ENCODE measurements at places on chromosomes 3 and 15.

DNA sequence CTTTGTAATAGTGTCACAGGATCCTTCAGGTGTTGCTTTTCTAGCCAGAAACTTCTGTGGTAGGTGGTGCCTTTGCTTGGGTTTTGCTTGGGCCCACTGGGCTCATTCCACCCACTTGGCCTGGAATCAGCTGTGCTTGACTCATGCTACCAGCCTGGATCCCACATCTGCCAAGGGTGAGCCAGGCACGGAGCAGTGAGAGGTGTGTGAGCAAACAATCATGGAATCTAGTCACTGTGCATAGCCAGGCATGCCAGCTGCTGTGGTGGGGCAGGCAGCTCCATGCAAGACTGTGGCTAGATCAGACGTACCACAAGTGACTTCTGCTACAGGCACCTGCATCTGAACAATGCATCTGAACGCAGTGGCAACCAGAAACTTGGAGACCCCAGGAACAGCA lies 275.9 kb downstream of the UBE2E2 start:
- DNase-seq, result no peak

- DNase-seq, result no peak
Observed at GRCh38 chr15:64455961-64456371, 4.4 kb upstream of the ZNF609 start.

DNA sequence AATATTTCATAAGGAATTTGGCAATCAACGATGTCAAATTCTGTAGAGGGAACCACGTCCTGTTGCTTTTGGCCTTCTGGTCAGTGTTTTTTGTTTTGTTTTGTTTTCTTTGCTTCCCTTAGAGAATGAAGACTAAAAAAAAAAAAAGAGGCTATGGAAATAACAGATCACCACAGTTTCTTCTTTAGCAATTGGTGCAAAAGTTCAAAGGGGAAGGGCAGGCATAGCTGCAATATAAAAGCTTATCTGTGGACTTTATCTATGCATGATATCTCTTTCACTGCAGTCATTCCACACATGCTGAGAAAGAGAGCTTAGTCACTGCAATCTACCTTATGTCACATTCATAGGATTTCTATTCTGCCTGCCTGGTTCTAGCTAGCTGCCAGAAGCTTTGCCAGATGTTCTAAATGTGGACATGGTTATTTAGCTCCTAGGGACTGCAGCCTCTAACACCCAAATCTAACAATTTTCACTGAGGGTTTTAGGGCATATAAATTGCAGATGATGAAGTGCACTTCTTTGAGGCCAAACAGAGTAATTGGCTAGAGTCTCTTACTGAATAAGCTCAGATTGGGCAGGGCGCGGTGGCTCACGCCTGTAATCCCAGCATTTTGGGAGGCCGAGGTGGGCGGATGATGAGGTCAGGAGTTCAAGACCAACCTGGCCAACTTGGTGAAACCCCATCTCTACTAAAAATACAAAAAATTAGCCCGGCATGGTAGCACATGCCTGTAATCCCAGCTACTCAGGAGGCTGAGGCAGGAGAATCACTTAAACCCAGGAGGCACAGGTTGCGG lies 637.2 kb downstream of the NTRK3 start:
- DNase-seq, result peak; percentile 26

DNA sequence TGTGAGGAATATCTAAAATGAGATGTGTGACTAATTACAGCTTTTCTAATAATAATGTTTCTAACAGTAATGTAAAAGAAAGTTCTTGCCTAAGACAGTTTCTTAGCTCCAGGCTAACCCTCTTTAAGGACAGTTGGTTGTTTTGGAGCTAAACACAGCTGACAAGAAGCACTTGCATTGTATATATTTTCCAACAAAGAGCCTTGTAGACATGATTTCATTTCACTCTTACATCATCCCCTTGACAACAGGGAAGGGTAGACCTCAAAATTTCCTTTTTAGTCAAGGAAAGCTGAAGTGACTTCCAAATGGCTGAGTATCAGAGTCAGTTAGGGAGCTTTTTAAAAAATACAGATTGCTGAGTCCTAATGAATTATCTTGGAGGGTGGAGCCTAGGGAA lies 4.1 kb downstream of the ARID3B start:
- no peak for DNase-seq

DNA sequence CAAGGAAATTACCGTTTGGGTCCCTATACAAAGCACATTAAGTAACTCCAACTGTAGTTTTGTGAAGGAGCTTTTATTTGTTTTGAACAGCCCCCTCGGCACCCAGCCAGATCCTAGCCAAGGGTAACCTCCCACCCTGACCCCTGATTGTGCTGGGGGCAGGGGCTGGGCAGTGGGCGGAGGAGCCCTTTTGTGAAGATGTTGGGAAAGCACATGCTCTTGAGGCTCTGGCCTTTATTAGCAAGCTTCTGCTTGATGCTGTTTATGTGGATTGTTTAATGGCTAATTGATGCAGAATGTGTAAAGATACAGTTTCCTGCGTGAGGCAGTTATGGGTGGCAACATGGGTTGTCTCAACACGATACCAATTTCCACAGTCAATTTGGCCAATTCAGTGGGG lies 136.5 kb downstream of the MAP2K5 start:
- DNase-seq, result no peak

DNA sequence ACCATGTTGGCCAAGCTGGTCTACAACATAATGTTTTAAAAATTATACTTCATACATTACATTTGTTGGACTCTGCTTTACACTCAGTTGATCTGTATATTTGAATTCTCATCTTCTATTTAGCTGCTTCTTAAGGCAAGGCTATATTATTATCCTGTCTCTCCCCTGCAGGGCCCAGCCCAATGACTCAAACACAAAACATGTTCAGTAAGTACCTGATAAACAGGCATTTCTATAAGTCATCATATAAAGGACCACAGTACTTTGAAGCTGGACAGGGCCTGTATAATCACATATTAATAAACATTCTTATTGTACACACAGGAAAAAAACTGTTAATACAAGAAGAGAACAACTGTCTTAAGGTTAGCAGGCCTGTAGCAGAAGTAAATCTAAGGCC lies 36.2 kb downstream of the NGLY1 start:
- no peak for DNase-seq

DNA sequence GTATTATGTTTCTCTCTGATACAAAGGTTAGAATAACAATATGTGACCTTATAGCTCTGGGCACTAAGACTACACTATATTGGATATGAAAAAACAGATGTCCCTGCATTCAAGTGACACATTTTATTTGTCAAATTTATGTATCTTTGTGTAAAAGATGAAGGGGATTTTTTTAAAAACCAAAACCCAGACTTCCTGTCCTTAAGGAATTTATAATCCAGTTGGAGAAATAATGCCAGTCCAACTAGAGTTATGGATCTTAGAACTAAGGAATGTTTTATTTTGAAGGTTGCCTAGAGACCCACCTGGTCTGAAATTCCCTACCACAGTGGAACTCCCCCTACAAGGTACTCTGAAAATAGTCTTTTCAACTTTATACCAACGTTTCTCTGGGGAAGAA lies 33.3 kb upstream of the PIK3CB start:
- no peak for DNase-seq

GRCh38 chr15:70494852-70495571 lies 268.3 kb downstream of the UACA start:
- DNase-seq, result peak; percentile 82

- DNase-seq, result no peak
Observed at GRCh38 chr3:42984701-42985100, 5.6 kb downstream of the GASK1A start.

DNA sequence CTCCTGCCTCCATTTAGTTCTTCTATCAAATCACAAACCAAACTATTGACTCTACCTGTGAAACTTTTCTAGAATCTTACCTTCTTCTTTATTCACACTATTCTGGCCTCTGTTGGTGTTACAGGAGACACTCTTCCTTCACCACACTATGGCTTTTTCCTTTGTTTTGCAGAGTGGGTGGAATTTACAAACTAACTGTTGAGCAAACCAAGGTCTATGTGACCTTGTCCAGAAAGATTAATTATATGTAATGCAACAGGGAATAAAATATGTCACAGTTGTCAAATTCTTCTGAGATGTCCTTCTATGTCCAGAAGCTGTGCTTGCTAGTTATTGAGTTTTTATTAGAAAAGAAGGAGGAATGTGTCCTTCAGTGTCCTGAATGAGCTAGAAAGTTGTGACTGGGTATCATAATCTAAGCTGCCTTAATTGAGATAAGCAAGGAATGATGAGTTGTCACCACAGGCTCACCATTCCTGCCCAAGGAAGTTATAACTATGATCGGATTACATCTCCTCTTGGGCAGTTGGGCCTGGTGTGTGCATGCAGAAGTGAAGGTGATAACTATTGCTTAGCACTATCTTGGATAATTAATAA lies 21.7 kb downstream of the ARL14 start:
- DNase-seq, result no peak

- no peak for DNase-seq
Observed at GRCh38 chr3:11140713-11141104, 13.6 kb upstream of the HRH1 start.

- DNase-seq, result no peak
Observed at GRCh38 chr3:159513867-159514380, 474.7 kb upstream of the IL12A start.

- no peak for DNase-seq
Observed at GRCh38 chr15:78077053-78077870, at the start of gene TBC1D2B. Gene TBC1D2B (minus strand): TSS chr15:78077711. CDS start chr15:78077652, 59 bp downstream.

- DNase-seq, result no peak
Observed at GRCh38 chr15:79282371-79283251, at the start of gene ANKRD34C. Gene ANKRD34C (plus strand): TSS chr15:79282722. CDS start chr15:79293285, 10,563 bp downstream.
